ENCODE measurements at places on chromosomes 11 and 22.
A peak's percentile ranks its signal among the peaks of the same experiment; 100 is the strongest.

DNA sequence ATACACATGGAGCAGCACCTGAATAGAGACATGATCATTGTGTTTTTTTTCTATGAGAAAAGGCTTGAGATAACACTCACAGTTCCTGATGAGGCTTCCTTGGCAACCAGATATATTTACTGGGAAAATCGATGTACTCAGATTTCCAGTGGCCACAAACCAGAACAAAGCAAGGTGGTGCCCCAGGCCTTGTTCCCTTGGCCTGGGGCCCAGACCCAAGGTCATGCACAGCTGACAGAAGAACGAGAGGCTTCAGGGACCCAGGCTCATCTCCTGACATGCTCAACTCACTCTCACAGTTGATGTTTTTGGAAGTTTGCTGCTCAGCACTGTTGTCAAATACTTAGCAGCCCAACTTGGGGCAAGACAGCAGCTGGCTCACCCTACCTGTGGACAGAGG, 281.8 kb downstream of the NTM start:
- DNase-seq: no peak

DNA sequence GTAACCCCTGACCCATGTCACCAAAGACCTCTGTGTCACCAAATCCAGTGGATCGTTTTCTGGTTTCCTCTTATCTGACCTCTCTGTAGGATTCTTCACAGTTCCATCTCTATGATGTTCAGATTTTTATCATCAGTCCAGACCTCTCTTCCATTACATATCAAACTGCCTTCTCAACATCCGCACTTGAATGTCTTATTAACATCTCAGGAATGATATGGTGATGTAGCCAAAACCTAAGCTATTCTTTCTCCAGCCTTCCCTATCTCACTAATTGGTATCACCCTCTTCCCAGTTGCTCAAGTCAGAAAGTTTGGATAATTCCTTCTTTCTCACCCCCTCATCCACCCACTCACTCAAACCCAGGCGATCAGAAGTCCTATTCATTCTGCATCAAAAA, 13.4 kb downstream of the APLNR start:
- DNase-seq: no peak

DNA sequence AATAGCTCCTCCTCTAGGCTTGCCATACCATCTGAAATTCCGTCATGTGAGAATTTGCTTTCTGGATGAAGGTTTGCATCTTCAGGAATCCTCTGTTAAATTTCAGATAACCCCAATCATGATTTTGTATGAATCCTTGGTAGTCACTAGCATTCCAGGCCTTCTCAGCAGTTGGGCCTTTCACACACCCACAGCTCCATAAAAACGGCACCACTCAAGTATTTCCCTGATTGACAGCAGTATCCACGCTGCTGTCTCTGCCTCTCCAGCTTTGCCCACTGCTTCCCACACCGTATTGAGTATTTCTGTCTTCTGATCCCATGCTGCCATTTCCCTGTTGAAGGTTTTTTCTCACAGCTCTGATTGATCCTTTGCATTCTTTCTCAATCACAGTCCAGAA, 208.7 kb upstream of the NCAM1 start:
- DNase-seq: no peak

DNA sequence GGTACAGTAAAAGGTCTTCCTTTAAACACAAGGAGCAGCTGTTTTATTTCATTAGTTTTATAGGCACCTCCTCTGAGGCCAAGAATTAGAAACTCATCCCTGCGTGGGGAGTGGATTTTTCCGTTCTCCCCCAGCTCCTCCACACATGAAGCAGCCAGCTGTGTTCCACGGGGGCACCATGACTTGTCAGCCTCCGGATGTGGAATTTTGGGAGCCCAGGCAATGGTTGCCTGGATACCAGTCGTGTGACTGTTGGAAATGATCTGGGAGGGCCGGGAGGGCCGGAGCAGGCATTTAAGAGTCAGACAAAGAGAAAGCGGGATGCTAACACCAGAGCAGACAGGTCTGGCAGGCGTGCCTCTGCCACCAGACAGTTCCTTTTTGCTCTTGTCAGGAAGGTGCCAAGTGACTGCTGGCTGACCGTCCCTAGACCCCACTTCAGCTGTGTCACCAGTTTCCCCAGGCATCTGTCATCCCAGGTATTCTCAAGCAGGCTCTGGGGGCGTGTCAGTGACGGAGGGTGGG, 15.9 kb upstream of the CDC42EP2 start:
- no peak for DNase-seq

DNA sequence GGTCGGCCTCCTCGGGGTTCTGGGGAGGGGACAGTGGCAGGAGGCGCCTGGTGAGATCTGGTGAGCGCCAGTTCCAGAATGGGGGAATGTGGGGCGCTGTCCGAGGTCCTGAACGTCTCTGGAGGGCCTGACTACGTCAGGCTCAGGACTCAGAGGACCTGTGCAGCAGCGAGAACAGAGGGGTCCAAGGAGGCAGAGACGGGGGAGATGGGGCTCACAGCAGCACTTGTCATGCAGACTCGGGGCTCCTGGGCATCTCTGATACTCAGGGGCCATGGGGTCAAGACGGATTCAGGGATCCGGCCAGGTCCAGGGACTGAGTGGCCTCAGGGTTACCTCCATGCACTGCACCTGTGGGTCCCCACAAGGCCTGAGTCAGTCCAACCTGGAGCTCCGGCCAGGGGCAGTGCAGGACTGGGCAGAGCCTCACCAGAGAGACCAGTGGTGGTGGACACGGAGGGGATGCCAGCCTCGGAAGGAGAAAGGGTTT, 92.2 kb downstream of the BRD1 start:
- no peak for DNase-seq

- DNase-seq: no peak
These were observed 37.1 kb upstream of the HMGXB4 start for GRCh38 chr22:35220221-35220620.

- DNase-seq: peak; percentile 96
These were observed 671 bp upstream of the PICALM start for GRCh38 chr11:86069408-86070101.

DNA sequence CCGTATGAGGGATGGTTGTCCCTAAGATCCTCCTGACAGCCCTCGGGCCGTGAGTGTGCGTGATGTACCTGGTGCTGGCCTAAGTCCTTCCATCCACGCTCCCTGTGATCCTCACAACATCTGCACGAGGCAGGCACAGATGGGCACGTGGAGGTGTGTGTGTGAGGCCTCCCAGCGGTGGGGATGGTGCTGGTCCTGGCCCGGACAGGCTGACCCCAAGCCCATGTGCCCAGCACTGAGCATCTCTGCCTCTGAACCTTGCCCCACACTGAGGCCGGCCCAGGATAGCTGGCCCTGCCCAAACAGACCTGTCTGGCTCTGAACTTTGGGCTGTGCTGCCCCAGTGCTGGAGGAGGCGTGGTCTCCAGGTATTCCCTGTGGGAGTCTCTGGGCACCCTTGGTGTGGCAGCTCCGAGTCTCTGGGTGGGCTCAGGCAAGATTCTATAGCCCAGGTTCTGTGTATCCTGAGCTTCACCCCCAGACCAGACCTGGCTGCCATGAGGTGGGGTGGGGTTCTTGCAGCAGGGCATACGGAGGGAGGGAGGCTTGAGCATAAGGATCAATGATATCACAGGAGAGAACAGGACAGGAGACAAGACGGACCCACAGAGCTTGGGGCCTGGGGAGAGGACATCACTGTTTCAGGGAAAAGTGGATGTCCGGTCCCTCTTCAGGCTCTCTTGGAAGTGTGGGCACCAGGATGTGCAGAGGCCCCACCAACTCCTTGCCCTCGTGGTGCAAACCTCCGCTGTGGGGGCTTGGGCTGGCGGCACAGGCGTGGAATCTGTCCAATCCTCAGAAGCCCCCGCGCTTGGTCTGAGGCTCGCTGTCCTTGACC, 881.8 kb downstream of the BRD1 start:
- DNase-seq: no peak

DNA sequence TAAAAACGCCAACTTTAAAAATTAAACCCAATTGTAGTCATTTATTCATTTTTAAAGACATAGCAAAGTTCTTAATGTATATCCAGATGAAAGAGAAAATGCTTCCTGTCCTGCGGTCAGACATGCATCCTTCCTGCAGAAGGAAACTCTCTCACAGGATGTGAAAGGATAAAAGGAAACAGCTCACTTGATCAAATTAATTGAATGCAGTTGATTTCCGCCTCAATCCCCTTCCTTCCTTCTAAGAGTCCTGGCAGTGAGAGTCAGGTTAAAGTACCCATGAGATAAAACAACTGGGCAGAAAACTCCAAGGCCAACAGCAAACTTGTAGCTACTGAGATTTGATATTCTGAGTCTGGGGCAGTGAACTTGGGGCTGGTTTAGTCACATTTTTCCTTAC, 38.5 kb downstream of the CWC15 start:
- no peak for DNase-seq

DNA sequence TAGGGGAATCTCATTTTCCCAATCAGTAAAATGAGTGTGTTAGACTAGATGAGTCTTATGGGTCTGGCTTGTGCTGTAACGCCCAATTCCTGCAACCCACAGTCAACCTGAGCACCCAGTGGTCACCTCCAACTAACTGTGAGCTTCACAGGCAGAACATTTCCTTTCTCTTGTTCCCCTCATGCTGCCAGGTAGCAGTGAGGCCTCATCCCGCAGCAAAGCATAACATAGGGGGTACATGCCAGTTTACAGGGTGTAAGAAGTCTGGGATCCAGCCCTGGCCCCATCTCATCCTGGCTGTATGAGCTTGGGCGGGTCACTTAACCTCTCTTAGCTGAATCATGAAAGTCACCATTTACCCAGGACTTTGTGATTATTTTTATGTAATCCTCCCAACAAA, 3.7 kb downstream of the EFEMP2 start:
- DNase-seq: no peak

DNA sequence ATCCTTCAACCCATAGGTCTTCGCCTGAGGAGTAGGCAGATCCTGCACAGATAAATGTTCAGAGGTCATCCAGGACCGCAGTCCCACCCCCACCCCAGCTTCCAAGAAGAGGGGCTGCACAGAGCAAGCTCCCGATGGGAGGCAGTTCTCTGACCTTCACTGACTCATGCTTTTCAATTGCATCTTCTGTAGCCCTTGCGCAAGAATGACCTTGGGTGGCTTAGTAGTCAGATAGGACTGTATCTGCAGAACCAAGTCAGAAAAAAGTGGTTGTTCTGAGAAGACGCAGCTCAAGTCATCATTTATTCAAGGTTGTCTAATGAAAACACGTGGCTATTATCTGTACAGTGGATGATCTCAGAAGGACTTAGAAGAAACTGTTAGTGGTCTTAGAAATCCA, 16.4 kb upstream of the GRAMD1B start:
- DNase-seq: no peak

- DNase-seq: no peak
These were observed 11.9 kb downstream of the TMEM41B start for GRCh38 chr11:9302448-9302847.

DNA sequence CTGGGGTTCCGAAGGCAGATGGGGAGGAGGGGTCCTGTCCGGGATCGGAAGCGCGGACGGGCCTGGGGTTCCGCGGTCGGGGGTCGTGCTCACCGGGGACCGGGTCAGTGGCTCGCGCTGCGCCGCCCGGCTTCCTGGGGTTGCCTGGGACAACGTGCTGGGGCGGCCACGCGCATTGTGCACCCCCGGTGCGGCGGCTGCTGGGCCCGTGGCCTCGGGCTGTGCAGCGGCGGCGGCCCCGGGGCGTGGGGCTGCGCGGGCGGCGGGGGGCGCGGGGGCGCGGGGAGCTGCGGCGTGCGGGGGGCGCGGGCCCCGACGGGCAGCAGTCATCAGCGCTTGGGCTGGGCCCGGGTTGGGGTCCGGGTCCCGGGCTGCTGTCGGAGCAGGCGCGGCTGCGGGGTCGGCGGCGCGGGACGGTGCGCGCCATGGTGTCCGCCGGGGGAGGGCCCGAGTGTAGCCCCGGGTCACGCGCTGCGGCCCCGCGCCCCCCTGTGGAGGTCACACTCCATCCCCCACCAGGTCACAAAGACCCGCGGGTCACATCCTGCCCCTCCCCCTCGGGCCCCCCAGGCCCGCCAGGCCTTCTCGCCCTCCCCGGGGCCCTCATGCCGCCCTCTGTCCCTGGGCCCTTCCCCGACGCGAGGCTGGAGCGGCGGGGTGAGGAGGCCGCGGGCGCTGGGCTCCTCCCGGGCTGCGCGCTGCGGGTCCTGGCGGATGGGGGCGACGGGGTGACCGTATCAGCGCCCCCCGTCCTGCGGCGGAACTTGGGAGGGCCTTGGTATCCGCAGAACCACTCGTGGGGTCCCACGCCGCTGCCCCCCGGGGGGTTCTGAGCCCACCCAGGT, at the start of gene TTLL8:
Gene TTLL8 (minus strand): TSS at position 238 of the 845 bp plus-strand sequence.
- no peak for DNase-seq

DNA sequence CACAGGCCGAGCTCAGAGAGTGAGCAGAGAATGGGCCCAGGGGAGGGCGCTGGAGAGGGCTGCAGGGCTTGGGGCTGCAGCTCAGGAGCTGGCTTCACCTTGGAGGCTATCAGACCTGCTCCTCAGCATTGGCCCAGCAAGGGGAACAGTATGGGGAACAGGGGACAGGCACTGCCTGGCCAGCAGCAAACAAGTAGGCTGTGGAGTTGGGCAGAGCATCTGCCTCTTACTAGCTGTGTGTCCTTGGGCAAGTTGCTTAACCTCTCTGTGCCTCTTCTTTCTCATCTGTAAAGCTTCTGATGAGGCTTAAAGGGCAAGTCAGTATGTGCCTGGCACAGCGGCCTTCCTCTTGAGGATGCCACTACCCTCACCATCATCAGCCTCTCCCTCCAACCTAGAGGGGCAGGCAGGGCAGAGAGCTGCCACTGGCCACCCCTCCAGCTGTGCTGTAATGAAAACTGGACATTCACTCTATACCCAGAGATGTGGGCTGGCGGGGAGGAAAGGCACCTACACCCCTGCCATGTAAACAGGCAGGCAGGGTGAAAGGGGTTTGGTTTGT, 7.5 kb upstream of the CDKN1C start:
- no peak for DNase-seq

- no peak for DNase-seq
These were observed 54.5 kb downstream of the GAB2 start for GRCh38 chr11:78363024-78363619.

DNA sequence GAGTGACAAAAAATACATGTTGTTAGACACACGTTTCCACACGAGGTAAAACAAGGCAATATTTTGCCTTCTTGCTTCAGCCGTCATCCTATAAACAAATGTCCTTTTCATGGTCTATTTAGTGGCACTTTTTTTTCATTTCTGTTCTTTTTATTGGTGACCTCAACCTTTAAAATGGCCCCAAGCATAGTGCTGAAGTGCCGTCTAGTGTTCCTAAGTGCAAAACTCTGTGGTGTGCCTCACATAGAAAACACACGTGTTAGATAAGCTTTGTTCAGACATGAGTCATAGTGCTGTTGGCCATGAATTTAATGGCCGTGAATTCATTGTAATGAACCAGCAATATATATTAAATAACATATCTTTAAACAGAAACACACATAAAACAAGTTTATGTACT, 15.6 kb downstream of the OVCH2 start:
- no peak for DNase-seq

GRCh38 chr22:27684901-27685300, 116.7 kb downstream of the MN1 start:
- DNase-seq: no peak

All from fibroblast of skin of left quadriceps (primary cell).